ENCODE measurements at places on chromosomes 5 and 9.

- DNase-seq = no peak
These were observed 75.1 kb downstream of the AMBP start for GRCh38 chr9:114002986-114003350.

GRCh38 chr5:93607367-93608258 is 24.6 kb downstream of the NR2F1 start:
- DNase-seq = peak; percentile 60

GRCh38 chr5:54861212-54861894 is 124.0 kb downstream of the ESM1 start:
- no peak for DNase-seq

GRCh38 chr5:155699385-155699784 is 627.6 kb upstream of the SGCD start:
- DNase-seq = no peak

DNA sequence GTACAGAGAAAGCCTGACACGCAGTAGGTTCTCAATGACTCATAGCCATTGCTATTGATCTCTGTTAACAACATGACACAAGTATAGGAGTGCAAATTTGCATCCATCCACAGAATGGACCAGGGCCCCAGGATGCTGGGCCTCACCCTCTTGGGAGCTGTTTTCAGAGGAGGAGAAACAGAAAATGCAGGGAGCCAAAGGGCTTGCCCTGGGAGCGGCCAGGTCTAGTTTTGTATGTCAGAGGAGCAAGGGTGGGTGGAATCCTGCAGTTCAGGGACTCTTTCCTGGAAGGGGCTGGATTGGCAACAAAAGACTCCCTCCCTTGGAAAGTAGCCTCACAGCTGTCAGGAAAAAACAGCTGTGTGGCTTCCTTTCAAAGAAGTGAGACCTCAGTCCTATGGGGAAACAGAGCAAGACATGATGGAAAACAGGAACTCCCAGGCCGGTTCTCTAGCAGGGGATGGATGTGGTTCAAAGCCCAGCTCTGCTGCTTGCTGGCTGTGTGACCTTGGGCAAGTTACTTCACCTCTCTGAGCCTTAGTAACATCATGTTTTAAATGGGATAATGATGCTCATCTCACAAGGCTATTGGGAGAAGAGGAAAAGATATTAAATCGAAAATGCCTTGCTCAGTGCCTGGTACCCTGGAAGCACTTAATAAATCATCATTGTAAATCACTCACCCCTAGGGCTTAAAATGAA is 50.5 kb upstream of the SH3PXD2B start:
- no peak for DNase-seq

GRCh38 chr9:124723352-124723751 is 47.8 kb downstream of the NR6A1 start:
- no peak for DNase-seq

Measured in NCI-H446 (cell line).